ENCODE measurements at places on chromosomes 13 and 19.

DNA sequence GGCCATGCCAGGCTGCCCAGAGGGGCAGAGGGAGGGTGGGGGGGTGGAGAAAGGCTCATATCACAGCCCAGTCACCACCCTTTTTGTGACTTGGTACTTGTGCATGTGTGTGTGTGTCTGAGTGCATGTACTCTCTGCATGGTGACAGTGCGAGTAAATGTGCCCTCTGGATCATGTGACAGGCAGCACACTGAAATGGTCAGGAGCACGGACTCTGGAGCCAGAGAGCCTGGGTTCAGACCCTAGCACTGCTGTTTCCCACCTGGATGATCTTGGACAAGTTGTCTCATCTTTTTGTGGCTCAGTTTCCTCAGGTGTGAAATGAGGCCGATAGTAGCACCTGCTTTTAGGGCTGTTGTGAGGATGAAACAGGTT, 2.0 kb downstream of the CIC start:
- no peak for DNase-seq

- DNase-seq = no peak
Measured at GRCh38 chr13:75585153-75585552, 35.6 kb downstream of the UCHL3 start.

GRCh38 chr19:32498648-32499200, 82.3 kb upstream of the PDCD5 start:
- DNase-seq = no peak

DNA sequence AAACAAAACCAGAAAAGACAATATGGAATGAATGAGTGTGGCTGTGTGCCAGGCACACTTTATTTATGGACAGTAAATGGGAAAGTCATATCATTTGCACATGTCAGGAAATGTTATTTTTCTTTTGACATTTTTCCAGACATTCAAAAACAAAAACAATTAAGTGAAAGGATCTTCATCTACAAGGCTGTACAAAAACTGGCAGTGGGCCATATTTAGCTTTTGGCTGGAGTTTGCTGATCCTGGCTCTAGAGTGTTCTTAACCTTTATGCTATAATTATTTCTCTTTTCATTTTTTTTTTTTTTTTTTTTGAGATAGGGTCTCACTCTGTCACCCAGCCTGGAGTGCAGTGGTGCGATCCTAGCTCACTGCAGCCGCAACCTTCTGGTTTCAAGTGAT, 6.5 kb upstream of the TNFSF9 start:
- no peak for DNase-seq

DNA sequence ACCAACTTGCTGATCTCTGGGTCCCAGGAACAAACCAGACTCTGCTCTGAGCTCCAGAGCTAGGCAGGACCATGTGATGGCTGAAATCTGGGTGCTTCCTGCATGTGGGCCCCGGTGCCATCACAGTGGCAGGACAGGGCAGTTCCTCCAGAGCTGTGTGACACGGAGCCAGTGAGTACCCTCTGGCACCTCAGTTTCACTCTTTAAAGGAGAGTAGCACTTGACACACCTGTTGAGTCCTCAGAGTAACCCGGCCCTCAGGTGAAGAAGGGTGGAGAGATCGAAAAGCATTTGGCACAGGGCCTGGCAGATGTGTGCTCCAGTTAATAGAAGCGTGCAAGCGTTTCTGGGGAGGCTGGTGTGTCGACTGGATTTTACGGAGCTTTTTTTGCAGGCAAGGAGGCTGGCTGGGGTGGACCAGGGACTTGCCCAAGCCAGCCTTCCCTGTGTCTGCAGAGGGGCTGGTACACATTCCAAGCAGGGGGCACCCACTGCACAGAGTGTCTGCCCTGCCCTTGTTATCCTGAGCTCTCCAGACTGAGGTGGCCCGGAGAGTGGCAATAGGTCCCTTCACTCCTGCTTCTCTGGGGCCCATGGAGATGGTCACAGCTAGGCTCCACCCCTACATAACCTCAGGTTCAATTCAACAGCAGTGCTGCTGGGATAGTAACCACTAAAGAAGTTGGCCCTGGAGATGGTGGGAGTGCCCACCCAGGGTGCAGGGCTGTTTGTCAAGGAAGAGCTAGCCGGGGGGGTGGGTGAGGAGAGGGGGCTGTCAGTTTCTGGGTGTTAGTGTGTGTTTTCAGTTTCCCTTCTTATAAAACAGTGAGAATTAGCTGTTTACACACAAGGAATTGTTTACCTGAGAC, 8.3 kb downstream of the RPS19 start:
- DNase-seq = no peak

DNA sequence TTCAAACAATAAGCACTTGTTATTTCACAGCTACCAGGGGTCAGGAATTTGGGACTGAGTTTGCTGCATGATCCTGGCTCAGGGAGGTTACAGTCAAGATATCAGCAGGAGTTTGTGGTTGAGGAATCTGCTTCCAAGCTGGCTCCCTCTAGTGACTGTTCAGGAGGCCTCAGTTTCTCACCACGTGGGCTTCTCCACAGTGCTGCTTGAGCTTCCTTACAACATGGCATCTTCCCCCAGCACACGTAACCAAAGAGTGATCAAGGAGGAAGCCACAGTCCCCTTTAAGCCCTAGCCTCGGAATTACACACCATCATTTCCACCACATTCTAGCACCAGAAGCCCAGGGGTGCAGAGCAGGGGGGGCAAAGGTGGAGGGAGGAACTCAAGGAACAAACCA, 28.8 kb downstream of the CELF5 start:
- no peak for DNase-seq

GRCh38 chr13:43744261-43745031, 42.3 kb downstream of the ENOX1 start:
- DNase-seq = no peak

DNA sequence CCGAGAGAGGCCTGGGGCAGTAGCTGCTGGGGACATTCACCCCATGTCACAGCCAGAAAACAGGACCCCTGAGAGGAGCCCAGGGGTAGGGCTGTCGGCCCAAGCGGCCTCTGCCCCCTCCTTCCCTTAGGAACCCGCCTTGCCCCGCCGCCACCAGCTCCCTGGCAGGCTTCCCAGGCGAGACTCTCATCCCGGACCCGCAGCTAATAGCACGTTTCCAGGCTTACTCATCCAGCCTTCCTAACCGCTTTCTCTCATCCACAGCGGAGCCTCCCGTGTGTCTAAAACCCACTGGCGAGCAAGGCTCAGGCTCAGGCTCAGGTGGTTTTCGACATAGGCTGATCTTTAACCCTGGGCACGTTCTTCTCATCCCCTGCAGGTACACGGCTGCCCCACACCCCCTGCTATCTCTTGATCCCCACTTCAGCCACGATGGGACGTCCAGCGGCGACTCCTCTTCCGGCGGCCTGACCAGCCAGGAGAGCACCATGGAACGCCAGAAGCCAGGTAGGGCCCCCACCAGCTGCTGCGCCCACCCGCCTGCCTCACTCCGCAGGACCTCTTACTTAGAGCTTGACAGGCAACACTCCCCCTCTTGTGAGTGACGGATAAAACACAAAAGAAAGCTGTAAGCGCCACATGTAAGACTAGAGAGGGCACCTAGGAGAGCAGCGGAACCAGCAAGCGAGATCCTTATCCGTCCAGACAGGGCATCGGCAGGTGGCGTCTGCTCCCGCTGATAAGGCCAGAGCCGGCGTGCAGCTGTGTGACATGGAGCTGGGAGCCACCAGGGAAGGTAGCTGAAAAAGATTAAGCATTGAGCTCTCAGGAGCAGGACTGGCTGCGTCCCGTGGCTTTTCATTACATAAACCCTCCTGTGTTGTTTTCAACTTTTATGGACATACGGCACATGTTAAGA, 71.3 kb downstream of the DPF1 start:
- no peak for DNase-seq

- DNase-seq = no peak
Measured at GRCh38 chr19:4391701-4392483, 8.5 kb downstream of the SH3GL1 start.

- DNase-seq = no peak
Measured at GRCh38 chr13:28544026-28544425, 49.1 kb upstream of the FLT1 start.

GRCh38 chr13:80430561-80430960, 89.6 kb upstream of the SPRY2 start:
- no peak for DNase-seq

GRCh38 chr19:18610245-18610555, 2.5 kb upstream of the TMEM59L start:
- DNase-seq = no peak

DNA sequence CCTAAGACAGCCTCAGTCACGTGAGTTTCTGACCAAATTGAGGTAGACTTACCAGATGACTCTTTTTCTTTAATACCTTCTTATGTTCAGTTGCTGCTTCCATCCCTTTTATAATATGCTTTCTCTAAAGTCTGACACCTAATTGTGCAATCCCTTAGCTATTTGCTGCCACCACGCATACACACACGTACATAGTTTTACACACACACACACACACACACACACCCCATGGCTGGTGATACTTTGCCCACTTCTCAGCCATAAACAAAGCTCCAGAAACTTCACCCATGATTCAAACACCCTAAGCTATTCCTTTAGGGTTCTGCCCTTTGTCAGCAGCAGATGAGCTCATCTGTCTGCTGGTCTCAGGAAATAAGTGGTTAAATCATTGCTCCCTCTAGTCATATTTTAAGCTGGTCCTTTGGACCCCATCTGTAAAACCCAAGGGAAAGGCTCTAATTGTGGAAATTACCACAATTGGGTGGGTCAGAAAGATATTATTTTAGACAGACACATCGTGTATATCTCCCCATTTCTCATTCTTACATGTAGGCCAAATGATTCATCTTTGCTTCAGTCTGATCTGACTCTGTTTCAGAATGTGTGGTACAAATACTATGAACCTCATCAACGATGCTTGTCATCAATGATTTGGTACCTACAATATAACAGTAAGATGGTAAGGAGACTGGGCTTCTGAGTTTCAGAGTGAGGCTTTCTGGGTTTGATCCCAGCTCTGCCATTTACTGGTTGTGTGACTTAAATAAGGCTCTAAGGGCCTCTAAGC, 69.2 kb downstream of the NALCN start:
- DNase-seq = no peak

GRCh38 chr19:41691268-41691970, 3.3 kb upstream of the CEACAM7 start:
- no peak for DNase-seq
